Smooth muscle cell of trachea (primary cell): ENCODE measurements at places on chromosomes 16 and 17. TPM values are rescaled to one million over a fixed set of nuclear protein-coding genes. Genes with fewer than 3 reads are reported as not detected.

The MT1G gene
- 0.58 TPM in 1 of 2 replicates, not detected in the other for total RNA-seq

The PHF23 gene
- 47.3 and 68.5 TPM in 2 replicates for total RNA-seq

The HAGH gene
- 25.9 and 33.9 TPM in 2 replicates for total RNA-seq

The PRPSAP1 gene
- total RNA-seq, result 40.0 and 46.1 TPM in 2 replicates

The FNDC8 gene
- total RNA-seq, result not detected in 2 replicates

The TUBB3 gene
- 559 and 710 TPM in 2 replicates for total RNA-seq

The PIGQ gene
- 32.3 and 38.7 TPM in 2 replicates for total RNA-seq

The TP53TG3C gene
- total RNA-seq, result not detected in 2 replicates

The CA10 gene
- not detected in 2 replicates for total RNA-seq

The CD300E gene
- not detected in 2 replicates for total RNA-seq
